ENCODE measurements at places on chromosomes 7 and 10. TPM values are rescaled to one million over a fixed set of nuclear protein-coding genes. Genes with fewer than 3 reads are reported as not detected.
A peak's percentile ranks its signal among the peaks of the same experiment; 100 is the strongest.

The GRM8 gene
- polyA plus RNA-seq, result 0.92 TPM

The POU6F2 gene
- 0.03 TPM for polyA plus RNA-seq

The TRIM50 gene
- polyA plus RNA-seq, result 0.56 TPM

The LRIT1 gene
- not detected for polyA plus RNA-seq

The TWIST1 gene
- 3.0 TPM for polyA plus RNA-seq

The CRYGN gene
- not detected for polyA plus RNA-seq

The TNKS2 gene
- polyA plus RNA-seq, result 32.9 TPM

The HABP2 gene
- 0.13 TPM for polyA plus RNA-seq

The LSM8 gene
- 44.6 TPM for polyA plus RNA-seq

The CYP2C19 gene
- not detected for polyA plus RNA-seq

The OR6V1 gene
- not detected for polyA plus RNA-seq

The CARD11 gene
- polyA plus RNA-seq, result 4.7 TPM

DNA sequence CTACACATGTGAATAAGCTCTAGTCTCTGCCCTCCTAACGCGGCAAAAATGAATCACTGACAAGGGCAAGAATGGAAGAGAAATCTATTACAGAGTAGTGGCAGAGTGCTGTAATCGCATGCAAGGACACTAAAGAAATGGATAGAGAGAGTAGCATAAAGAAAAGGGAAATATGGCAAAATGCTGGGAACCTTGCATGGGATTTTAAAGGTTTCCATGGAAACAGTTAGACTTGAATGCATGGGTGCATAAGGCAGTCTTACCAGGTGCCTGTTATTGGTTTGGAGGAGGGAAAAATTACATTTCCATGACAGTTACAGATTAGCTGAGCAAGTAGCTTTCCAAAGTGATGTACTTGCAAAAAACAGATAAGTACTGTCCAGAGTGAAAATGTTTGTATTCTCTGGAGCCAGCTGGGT lies 233.4 kb downstream of the PTN start:
- no peak for DNase-seq

GRCh38 chr7:51472873-51473272 lies 156.3 kb upstream of the COBL start:
- DNase-seq, result no peak

GRCh38 chr10:34905200-34905927 lies 90.3 kb upstream of the PARD3 start:
- no peak for DNase-seq

DNA sequence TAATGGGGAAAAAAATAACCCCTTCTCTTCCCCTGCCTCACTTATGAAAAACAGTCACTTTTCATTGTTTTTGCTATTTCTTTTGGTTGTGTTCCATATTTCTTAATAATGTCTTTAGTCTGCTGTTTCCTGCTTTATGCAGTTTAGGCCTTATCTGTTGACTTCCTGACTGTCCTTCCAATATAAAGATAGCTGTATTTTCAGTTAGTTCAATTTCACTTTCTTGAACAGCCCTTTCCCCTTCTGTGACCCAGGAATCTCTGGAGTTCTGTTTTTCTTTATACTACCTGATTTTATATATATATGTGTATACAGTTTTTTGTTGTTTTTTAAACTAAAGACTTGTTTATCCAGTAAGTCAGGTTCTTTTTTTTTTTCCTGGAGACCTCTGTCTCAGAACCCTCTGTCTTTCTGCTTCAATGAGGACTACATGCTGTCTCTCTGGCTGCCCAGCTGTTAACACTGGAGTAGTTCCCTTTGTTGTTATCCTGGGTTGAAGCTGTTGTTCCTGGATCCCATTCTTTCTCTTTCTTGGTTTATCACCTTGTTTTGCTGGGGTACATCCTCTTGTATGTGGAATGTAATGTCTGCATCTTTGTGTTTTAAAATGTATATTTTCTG lies 87.2 kb downstream of the GSDME start:
- no peak for DNase-seq

GRCh38 chr10:53111529-53111928 lies 338.9 kb upstream of the MBL2 start:
- DNase-seq, result no peak

GRCh38 chr7:105775580-105775979 lies 100.8 kb downstream of the ATXN7L1 start:
- no peak for DNase-seq

GRCh38 chr10:3701491-3701890 lies 83.5 kb downstream of the KLF6 start:
- DNase-seq, result no peak

DNA sequence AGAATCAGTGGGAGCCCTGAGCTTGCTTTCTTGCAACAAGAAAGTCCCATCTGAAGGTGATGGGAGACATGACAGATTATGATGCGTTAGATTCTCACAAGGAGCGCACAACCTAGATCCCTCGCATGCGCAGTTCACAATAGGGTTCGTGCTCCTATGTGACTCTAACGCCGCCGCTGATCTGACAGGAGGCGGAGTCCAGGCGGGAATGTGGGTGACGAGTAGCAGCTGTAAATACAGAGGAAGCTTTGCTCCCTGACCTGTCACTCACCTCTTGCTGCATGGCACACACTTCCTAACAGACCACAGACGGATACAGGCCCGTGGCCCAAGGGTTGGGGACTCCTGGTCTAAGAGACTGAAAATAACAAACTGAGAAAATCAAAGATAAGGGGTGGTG lies 1163.4 kb upstream of the AUTS2 start:
- DNase-seq, result no peak

DNA sequence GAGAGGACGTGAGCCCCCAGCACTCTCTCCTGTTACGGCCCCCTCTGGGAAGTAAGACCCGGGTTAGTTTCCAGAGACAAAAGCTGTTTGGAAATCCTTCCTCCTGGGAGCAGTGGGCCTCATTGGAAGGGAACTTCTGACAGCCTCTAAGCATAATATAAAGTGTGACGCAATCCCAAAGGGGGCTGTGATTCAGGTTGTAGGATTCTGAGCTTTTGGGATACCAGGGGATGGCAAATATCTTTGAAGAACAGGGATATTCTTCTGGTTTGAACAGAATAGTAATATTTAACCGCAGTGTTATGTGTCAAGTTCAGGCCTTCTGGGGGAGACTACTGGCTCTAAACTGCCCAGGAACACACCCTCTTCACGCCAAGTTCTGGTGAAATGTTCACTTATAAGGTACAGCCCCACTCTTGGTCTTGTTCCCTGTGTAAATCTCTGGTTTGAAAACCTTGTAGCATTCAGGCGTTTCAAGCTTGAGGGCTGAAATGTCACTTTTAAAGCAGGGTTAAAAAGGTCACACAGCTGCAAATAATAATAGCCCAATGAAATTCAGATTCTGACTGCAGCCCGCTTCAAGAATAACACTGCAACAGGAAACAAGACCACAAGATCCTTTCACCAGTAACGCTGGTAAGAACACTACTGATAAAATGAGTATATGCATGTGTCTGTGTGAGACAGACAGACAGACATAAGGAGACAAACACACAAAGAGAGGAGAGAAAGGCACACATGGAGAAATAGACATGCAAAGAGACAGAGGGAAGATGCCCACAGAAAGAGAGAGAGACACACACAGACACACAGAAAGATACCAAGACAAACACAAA lies 69.0 kb downstream of the CREB5 start:
- DNase-seq, result no peak

GRCh38 chr7:1137517-1138167 lies 22.4 kb downstream of the ZFAND2A start:
- DNase-seq, result no peak

DNA sequence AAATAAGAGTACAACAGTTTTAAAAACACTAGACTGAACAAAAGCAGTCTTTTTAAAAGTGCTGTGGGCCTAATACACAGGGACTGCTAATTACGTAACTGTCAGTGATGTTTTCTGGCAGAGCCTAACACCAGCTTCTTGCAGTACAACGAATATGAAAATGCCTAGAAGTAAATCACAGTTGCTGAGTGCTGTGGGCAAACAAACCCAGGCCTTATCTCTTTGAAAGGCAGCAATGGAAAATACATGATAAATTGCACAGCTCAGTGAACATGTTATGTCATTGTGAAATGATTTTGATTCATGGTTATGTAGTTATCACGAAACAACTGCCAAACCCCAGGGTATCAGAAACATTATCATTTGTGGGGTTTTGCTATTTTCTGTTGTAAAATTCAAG lies 428.4 kb downstream of the GFRA1 start:
- DNase-seq, result peak; percentile 35

- DNase-seq, result peak; percentile 21
Observed at GRCh38 chr10:110032801-110033700, 25.3 kb downstream of the ADD3 start.

DNA sequence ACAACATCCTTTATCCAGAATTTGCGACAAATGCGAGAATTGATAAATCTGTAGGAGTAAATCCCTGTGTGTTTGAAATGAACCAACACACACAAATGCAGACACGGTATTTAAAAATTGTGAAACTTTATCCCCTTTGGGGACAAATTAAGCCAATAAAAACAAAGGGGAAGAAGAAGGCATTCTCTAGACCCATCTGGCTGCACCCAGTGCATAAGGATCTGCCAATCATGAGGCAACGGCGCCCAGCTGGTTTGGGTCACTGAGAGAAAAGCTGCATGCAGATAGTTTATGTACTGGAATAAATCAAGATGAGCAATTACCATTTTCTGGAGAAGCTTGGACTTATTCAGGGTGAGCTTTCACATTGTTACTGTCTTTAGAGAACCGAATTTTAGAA lies 45.7 kb downstream of the VAX1 start:
- DNase-seq, result no peak

GRCh38 chr7:22176791-22177412 lies 180.1 kb downstream of the RAPGEF5 start:
- DNase-seq, result no peak

GRCh38 chr10:49661140-49661856 lies 18.2 kb upstream of the C10orf53 start:
- DNase-seq, result no peak

DNA sequence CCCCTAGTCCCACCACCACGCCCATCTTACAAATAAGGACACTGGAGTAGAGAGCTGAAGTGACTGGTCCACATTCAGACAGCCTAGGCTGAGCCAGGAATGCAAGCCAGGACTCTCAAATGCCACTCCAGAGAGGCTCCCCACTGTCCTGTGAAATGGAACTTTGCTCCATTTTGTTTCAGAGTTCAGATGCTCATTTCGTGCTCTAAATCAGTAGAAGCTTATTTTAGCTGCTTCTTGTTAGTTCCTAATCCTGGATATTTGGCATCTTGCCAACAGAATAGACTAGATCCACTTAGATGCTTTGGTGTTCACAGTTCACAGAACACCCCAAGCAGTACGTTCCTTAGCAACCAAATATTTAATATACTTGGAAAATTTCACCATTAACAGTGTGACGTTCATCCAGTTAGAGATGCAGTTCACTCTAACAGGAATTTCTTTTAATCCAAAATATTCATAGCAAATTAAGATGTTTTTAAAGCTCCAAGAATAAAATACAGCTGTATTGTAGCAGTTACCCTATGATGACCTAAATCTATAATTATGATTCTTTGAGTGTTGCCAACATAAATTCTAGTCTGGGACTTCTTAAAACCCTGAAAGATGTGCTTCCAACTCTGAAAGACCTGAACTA lies 7.3 kb downstream of the MMP21 start:
- no peak for DNase-seq

DNA sequence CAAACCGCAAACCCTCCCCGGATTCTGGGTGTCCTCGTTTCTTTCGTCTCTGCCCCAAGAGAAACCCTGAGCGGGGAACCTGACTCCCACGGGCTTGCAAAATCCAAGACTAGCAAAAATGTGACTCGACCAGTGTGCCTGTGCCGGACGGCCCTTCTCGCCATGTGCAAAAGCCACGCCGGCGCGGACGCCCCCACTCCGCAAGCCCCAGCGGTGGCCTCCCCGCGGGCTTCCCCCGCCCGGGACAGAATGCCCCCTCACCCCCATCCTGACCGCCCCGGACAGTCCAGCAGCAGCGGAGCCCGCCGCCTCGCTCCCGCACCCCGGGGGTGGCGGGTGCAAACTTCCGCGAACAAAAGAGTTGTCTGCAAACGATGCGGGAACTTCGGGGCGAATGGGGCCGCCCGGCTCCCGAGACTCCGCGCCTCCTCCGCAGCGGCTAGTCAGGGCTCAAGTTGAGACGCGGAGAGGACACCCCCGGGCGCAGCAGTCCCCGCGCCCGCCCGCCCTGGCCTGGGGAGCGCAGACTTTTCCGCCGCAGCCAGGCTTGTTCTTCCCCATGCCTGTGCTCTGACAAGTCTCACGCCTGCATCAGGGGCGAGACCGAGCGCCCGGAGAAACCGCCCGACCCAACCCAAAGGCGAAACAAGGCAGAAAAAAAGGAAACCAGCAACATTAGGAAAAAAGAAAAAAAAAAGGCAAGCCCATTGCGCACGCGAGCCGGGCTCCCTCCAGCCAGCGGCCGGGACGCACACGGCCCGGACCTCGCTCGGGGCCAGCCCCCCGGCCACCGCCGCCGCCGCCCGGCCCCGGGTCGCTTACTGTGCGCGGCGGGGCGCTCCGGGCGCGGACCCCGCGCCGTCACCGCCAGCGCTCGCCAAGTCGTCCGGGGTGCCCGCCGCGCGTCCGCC lies 732 bp downstream of the FAM53B start:
- DNase-seq, result peak; percentile 55

DNA sequence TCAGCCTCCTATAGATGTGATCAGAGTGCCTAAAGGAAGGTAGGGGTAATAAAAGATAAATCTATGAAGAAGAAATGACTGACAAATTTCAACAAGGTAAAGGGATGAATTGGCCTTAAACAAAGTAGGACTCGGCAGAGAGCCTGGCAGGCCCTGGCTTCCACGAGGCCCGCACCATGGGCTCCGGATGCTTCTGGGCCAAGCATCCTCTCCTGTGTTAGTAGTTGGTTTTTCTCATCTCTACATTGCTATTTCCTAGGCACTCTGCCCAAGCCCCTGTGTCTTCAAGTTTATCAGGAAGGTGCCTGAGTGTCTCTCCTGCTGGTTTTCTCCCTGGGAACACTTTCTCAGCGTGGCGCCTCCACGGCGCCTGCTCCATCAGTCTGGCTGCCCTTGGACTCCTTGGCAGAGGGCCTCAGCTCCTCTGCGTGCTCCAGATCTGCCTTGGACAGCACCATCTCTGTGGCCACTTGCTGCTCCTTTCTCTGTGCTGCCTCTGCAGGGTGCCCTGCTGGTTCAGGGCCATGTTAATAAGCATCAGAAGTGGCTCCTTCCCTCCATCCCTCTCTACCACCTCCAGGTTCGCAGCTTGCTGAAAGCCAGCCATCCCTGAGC lies 413.3 kb upstream of the DPP6 start:
- DNase-seq, result no peak

GRCh38 chr10:113319479-113319878 lies 233.4 kb upstream of the HABP2 start:
- no peak for DNase-seq

DNA sequence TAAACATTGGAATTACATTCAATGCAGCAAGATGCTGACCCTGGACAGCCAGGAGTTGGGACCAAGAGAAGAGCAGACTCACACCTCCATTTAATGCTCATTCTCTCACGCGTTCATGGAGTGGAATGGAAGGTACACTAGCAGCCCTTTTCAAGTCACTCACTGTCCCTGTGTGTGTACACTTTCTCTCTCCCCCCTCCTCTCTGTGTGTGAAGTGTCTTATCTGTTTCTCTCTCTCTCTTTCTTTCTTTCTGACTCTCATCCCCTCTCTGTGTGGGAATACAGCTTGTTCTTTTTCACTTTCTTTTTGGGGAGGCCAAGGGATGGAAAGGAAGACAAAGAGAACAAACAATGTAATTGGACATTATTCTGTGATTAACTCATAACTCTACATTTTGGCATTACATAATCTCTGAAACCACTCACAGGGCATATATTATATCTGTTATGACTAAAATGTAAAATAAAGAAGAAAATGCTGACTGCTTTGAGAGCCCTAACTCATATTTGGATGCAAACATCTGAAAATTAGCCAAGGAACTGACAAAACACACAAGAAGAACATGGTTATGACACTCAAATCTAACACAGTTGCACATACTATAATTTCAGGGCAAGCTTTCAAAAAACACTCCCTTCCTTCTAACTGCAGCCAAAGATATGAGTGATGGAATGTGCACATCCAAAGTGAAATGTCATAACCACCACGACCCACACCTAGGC lies 188.8 kb downstream of the PARD3 start:
- no peak for DNase-seq
